Suprapubic skin (tissue), 4 donors: ENCODE measurements at places on chromosomes 2 and 18. TPM values are rescaled to one million over a fixed set of nuclear protein-coding genes. Genes with fewer than 3 reads are reported as not detected.

CHRNG gene
- total RNA-seq = not detected

SKA1 gene
- total RNA-seq = 0.89 TPM

LMAN1 gene
- 39.8 TPM for total RNA-seq

SP140 gene
- total RNA-seq = 2.7 TPM

MYO1B gene
- 17.2 TPM for total RNA-seq

IFIH1 gene
- 19.5 TPM for total RNA-seq

TMEM198 gene
- total RNA-seq = 1.4 TPM

SLC4A3 gene
- 2.3 TPM for total RNA-seq

GAD1 gene
- not detected for total RNA-seq

TIA1 gene
- 42.2 TPM for total RNA-seq

IL36B gene
- 2.9 TPM for total RNA-seq

VWA3B gene
- total RNA-seq = not detected

- H3K27ac ChIP-seq = no peak overlapping the region
- no peaks in the 10 kb centered on the region for H3K36me3 ChIP-seq
- no peak overlapping the region for H3K4me3 ChIP-seq
- H3K4me1 ChIP-seq = no peaks in the 10 kb centered on the region
- no peak for DNase-seq
Measured at GRCh38 chr2:240195316-240195861, 54.9 kb upstream of the OTOS start.

- H3K27me3 ChIP-seq = peaks cover 9% of the 10 kb centered on the region
- no peaks in the 10 kb centered on the region for H3K36me3 ChIP-seq
Measured at GRCh38 chr2:242063850-242064249, 194.3 kb downstream of the RTP5 start.

DNA sequence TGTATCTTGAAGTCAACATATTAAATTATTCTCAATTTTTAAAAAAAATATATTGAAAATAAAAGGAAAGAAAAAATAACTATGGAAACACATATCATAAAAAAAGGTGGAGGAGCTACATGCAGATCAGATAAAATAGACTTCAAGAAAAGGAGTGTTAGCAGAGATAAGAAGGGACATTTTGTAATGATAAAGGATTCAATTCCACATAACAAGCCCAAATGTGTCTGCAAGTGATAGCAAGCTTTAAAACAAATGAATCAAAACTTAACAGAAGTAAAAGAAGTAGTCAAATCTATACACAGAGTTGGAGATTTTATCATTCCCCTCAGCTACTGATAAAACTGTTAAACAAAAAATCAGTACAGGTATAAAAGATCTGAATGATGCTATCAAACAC is 74.9 kb downstream of the TTC32 start:
- peaks cover 4% of the 10 kb centered on the region for H3K27me3 ChIP-seq
- DNase-seq = no peak
- H3K36me3 ChIP-seq = no peaks in the 10 kb centered on the region
- H3K4me3 ChIP-seq = no peak overlapping the region

- no peaks in the 10 kb centered on the region for H3K36me3 ChIP-seq
- H3K27ac ChIP-seq = peak overlapping the region; percentile 79
- no peaks in the 10 kb centered on the region for H3K27me3 ChIP-seq
- DNase-seq = no peak
- H3K4me1 ChIP-seq = peaks cover 28% of the 10 kb centered on the region
Measured at GRCh38 chr2:241882091-241882625, 12.6 kb downstream of the RTP5 start.

DNA sequence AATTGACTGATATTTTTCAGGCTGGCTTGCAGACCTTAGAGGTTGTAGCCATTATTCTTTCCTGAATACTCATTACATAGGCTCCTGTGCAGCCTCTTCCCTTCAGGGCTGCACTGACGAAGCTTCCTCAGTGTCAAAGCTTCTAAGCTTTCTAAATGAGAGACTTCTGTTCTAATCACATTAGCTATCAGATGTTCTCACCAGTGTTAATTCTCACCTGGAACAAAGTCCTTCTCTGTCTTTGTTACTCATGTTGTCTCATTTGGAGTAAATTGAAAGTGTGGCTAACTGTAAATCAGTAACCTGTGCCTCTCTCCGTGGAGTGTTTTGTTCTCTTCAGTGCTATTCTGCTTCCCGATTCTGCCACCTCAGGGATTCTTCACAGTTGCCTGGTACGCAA is 76.9 kb downstream of the MC4R start:
- no peak overlapping the region for H3K27ac ChIP-seq
- no peak for DNase-seq
- H3K27me3 ChIP-seq = no peaks in the 10 kb centered on the region
- H3K4me3 ChIP-seq = no peak overlapping the region
- H3K4me1 ChIP-seq = no peaks in the 10 kb centered on the region
- H3K36me3 ChIP-seq = no peaks in the 10 kb centered on the region

DNA sequence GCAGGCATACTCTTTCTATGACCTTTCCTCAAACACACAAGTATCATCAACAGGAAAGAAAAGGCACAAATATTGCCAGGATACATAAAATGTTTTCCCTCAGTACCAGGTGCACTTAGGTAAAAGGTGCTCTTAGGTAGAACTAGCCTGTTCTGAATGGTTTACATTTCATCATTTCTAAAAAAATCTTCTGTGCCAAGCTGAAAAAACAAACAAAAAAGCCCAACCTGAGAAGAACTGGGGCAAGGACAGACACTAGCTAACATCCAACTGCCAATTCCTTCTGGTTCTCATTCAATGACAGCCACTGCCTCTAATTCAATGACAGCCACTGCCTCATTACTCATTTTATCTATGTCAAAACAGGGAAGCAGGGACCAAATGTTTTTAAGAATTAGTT is 68.5 kb downstream of the SPIRE1 start:
- no peaks in the 10 kb centered on the region for H3K36me3 ChIP-seq
- H3K4me1 ChIP-seq = no peaks in the 10 kb centered on the region
- H3K4me3 ChIP-seq = no peak overlapping the region
- H3K27ac ChIP-seq = no peak overlapping the region

GRCh38 chr2:76330865-76331264 is 620.1 kb upstream of the GCFC2 start:
- H3K27me3 ChIP-seq = no peaks in the 10 kb centered on the region
- DNase-seq = no peak
- no peaks in the 10 kb centered on the region for H3K36me3 ChIP-seq
- no peaks in the 10 kb centered on the region for H3K4me1 ChIP-seq

GRCh38 chr18:3234457-3234856 is 13.1 kb upstream of the MYL12A start:
- H3K27me3 ChIP-seq = no peaks in the 10 kb centered on the region
- peaks cover 9% of the 10 kb centered on the region for H3K4me1 ChIP-seq
- no peak overlapping the region for H3K4me3 ChIP-seq
- H3K27ac ChIP-seq = no peak overlapping the region

GRCh38 chr2:25230948-25231311 is 62.5 kb upstream of the POMC start:
- no peak for DNase-seq
- H3K4me3 ChIP-seq = no peak overlapping the region
- H3K27me3 ChIP-seq = no peaks in the 10 kb centered on the region
- peaks cover 14% of the 10 kb centered on the region for H3K4me1 ChIP-seq
- H3K36me3 ChIP-seq = peaks cover 45% of the 10 kb centered on the region

DNA sequence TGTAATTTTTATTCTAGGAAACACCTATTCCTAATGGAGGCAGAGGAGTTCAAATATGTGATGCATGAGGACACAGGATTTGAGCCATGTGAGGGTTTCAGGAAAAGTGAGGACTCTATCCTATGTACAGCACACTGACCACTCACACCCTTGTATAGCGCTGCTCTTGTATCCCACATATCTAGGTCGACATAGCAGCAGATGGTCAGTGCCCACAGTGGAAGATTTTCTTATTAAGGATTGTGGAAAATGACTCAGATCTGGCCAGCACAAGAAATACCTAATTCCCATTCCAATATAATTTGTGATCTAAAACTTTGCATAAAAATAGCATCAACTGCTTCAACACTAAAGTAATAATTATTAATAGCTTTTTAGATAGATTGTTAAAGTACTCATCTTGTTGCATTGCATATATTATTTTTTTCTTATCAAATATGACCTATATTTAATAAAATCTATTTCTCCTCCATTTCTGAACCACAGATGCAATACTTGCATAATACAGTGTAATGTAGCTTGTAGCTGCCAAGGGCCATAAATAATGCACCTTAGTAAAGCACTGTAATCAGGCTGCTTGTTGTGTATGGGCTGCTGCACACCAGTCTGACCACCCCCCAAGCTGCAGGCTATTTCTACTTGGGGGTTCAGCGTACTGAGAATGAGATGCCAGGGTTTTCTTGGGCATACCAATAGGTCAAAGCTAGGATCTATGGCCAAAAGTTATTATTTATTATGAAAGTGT is 442.2 kb upstream of the CWC22 start:
- H3K27me3 ChIP-seq = no peaks in the 10 kb centered on the region
- no peak for DNase-seq
- H3K36me3 ChIP-seq = no peaks in the 10 kb centered on the region
- H3K27ac ChIP-seq = no peak overlapping the region

- no peaks in the 10 kb centered on the region for H3K27me3 ChIP-seq
- H3K4me1 ChIP-seq = no peaks in the 10 kb centered on the region
- H3K4me3 ChIP-seq = no peak overlapping the region
- H3K36me3 ChIP-seq = no peaks in the 10 kb centered on the region
- no peak overlapping the region for H3K27ac ChIP-seq
Measured at GRCh38 chr2:224155896-224156295, 116.8 kb upstream of the SERPINE2 start.

DNA sequence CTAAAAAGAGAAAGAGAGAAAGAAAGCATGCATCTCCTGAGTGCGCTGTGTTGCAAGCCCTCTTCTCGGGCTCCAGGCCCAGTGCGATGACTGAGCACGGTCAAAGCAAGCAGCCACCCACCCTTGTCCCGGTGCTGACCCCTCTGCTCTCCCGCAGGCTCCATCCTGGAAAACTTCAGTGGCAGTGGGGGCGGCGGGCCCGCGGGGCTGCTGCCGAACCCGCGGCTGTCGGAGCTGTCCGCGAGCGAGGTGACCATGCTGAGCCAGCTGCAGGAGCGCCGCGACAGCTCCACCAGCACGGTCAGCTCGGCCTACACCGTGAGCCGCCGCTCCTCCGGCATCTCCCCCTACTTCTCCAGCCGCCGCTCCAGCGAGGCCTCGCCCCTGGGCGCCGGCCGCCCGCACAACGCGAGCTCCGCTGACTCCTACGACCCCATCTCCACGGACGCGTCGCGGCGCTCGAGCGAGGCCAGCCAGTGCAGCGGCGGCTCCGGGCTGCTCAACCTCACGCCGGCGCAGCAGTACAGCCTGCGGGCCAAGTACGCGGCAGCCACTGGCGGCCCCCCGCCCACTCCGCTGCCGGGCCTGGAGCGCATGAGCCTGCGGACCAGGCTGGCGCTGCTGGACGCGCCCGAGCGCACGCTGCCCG is 252.5 kb downstream of the GLI2 start:
- H3K36me3 ChIP-seq = peaks cover 57% of the 10 kb centered on the region
- H3K4me3 ChIP-seq = no peak overlapping the region

- no peak overlapping the region for H3K27ac ChIP-seq
- H3K27me3 ChIP-seq = no peaks in the 10 kb centered on the region
- no peak overlapping the region for H3K4me3 ChIP-seq
Measured at GRCh38 chr2:128784626-128785306, 466.1 kb upstream of the HS6ST1 start.

DNA sequence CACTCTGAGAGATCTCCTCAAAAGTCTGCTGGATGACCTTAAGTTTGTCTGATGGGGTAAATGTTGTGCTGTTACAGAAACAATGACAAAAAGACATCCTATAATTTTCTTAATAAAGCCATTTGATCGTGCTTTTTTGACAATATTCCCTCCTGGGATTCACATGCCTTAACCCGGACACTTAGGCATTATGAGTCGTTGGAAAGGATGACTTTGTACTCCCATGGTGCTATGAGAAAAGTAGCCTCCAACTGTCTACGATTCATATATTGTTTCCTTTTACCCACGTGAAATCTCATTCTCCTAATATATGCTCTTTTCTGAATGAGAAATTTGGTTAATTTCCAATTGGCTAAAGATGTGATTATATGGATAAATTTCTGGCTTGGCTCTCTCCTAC is 6.1 kb upstream of the MPP4 start:
- H3K36me3 ChIP-seq = peaks cover 87% of the 10 kb centered on the region
- H3K4me3 ChIP-seq = no peak overlapping the region
- H3K27me3 ChIP-seq = no peaks in the 10 kb centered on the region
- no peak for DNase-seq

- H3K4me1 ChIP-seq = no peaks in the 10 kb centered on the region
- no peak overlapping the region for H3K27ac ChIP-seq
- no peak overlapping the region for H3K4me3 ChIP-seq
- DNase-seq = no peak
- H3K27me3 ChIP-seq = no peaks in the 10 kb centered on the region
Measured at GRCh38 chr18:50706199-50706598, 113.6 kb downstream of the MRO start.

DNA sequence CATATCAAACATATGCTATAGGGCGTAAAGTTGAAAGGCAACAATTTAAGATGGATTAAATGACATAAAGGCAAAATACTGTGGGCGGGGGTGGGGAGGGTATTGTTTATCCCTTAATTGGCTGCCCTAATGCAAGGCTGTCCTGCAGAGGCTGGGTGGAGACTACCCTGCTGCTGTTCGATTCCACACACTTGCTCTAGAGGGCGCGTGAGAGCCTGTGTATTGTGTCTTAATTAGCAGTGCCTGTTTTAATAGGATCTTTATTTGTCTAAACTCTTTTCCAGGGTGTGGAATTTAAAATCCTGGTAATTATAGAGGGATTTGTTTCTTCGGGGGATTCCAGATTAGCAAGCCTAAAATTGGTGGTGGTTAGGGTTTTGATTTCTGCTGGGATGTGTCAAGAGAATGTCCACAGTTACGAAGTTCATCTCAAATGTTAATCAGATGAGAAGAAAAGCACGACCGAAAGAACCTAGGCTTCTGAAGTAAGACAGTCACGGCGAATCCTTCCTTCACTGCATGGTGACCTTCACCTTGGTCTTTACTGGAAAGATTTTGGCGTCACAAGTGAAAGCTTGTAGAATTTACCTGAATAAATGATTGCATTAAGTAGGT is 103.5 kb upstream of the MAP3K20 start:
- H3K4me3 ChIP-seq = no peak overlapping the region
- DNase-seq = no peak
- H3K4me1 ChIP-seq = peaks cover 33% of the 10 kb centered on the region

GRCh38 chr2:204507636-204508035 is 37.6 kb upstream of the PARD3B start:
- DNase-seq = no peak
- H3K36me3 ChIP-seq = no peaks in the 10 kb centered on the region
- no peak overlapping the region for H3K4me3 ChIP-seq

- no peak overlapping the region for H3K27ac ChIP-seq
- no peak overlapping the region for H3K4me3 ChIP-seq
- no peaks in the 10 kb centered on the region for H3K27me3 ChIP-seq
Measured at GRCh38 chr18:48254077-48254602, 155.0 kb downstream of the ZBTB7C start.

- DNase-seq = no peak
- peaks cover 2% of the 10 kb centered on the region for H3K27me3 ChIP-seq
- H3K36me3 ChIP-seq = no peaks in the 10 kb centered on the region
- H3K27ac ChIP-seq = no peak overlapping the region
- no peak overlapping the region for H3K4me3 ChIP-seq
- no peaks in the 10 kb centered on the region for H3K4me1 ChIP-seq
Measured at GRCh38 chr2:235217846-235218245, 266.0 kb downstream of the SH3BP4 start.

- no peak for DNase-seq
- no peaks in the 10 kb centered on the region for H3K36me3 ChIP-seq
- no peaks in the 10 kb centered on the region for H3K27me3 ChIP-seq
- no peak overlapping the region for H3K27ac ChIP-seq
- no peaks in the 10 kb centered on the region for H3K4me1 ChIP-seq
Measured at GRCh38 chr2:138964418-138964817, 184.2 kb upstream of the NXPH2 start.
